Activated T-helper 1 cell treated with anti-CD3 and anti-CD28 coated beads, Interleukin-12 subunit alpha, Interleukin-12 subunit beta, Interleukin-2, Interleukin-4 antibody, amounts not matched to agents 30 ng/mL and 10 ng/mL and 1 ng/mL, durations not matched to agents 14 hours and 24 hours and 36 hours (primary cell): ENCODE measurements at places on chromosomes 3 and 15. TPM values are rescaled to one million over a fixed set of nuclear protein-coding genes. Genes with fewer than 3 reads are reported as not detected.

The SAMMSON gene
- not detected in 2 replicates for total RNA-seq

The TPM1 gene
- total RNA-seq: 9.3 and 9.7 TPM in 2 replicates

The MCTP2 gene
- 93.2 and 96.0 TPM in 2 replicates for total RNA-seq

The SLC28A1 gene
- not detected in 2 replicates for total RNA-seq

DNA sequence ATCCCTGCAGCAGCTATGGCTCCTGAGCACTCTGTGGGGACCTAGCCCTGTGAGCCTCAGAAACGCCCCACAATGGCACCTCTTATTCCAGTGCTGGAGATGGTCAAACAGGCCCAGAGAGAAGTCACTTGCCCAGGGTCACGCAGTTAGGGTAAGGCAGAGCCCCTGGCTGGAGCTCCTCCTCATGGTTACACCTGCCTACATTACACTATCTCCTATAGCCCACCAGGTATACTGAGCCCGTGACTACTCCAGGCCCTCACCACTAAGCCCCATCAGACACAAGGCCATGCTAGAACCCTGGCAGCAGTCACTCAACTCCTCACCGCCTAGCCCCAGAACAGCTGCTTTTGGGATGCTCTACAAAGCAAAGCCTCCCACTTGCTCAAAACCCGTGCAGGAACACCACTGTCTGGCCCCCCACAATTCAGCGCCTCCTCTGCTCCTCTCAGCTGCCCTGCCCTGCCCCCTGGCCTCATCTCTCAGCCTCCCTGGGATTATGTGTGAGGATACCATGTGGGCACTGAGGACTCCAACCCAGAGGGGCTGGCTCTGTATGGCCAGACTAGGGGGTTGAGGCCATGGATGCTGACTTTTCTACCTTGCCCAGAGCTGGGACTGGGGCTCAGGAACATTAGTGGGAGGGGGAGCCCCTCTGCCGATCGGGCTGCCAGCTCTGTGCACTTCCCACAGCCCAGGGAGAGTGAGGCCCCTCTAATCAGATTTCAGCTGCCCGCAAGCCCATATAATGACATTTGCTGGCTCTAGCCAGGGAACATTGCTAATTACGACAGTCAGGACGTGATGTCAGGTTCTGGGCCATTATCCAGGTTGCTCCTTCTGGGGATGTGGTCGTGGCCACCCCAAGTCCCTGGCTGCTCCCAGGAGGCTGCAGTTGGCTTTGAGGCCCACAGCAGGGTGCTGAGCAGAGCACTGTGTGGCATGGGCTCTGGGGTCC is 4.0 kb downstream of the NT5DC2 start:
- peaks cover 6% of the 10 kb centered on the region for H3K36me3 ChIP-seq
- H3K27me3 ChIP-seq: no peaks in the 10 kb centered on the region

DNA sequence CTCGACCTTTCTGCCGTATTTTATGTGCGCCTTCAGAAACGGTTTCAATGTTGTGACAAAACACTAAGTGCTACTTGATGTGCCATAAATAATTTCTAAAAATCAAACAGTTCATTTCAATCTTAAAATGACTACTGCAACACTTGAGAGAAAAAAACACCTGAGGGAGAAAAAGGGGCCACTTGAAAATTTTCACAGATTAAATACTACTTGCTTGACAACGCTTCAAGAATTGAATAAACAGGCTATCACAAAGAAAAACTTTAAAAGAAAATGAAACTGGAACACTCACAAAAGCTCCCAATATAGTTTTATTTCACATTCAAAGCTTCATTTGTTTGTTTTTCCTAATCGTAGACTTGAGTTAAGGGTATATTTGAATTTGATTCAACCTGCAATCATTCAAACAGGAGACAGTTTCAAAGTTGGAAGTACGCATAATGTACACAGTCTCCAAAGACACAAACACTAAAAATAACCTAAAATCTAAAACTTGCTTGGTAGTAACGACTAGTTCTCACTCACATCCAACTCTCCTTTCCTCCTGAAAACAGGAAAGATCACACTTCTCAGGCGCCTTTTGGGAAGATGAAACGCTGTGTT is 380.7 kb downstream of the ERC2 start:
- no peak overlapping the region for H3K27ac ChIP-seq
- H3K27me3 ChIP-seq: no peaks in the 10 kb centered on the region
- DNase-seq: no peak
- no peaks in the 10 kb centered on the region for H3K4me1 ChIP-seq
- H3K36me3 ChIP-seq: no peaks in the 10 kb centered on the region

- no peaks in the 10 kb centered on the region for H3K36me3 ChIP-seq
- no peaks in the 10 kb centered on the region for H3K4me1 ChIP-seq
These were observed 91.5 kb downstream of the ADAMTS17 start for GRCh38 chr15:100250176-100250800.

GRCh38 chr3:194139071-194139813 is 3.3 kb downstream of the HES1 start:
- no peak for DNase-seq
- H3K27ac ChIP-seq: no peak overlapping the region
- H3K4me1 ChIP-seq: peaks cover 59% of the 10 kb centered on the region
- peak overlapping the region; percentile 45 for H3K4me3 ChIP-seq

DNA sequence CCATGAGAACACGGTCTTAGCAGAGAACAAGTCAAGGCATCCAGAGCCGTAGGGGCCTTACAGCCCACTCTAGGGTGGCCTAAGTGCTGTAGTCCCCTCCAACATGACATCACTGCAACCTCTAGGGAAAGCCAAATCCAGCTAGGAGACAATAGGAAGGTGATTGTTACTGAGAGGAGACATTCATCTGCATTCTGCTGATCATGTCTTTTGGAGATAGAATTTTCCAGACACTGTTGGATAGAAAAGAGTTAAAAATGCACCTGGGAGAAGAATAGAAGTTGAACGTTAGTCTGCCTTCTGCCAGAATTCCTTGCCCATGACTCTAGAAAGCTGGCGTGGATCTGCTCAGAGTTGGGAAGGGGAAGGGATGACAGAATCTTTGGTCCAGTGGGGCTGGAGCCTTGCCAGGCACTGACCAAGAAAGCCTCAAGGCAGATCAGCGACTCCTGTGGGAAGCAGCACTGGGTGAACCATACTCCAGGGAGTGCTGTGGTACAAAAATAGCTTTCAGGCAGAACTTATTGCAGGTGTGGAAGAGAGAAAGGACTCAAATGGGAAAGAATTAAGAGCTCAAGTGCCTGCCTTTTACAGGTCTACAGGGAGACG is 44.8 kb upstream of the RAF1 start:
- no peak for DNase-seq
- no peaks in the 10 kb centered on the region for H3K36me3 ChIP-seq
- peaks cover 11% of the 10 kb centered on the region for H3K27me3 ChIP-seq
- no peak overlapping the region for H3K27ac ChIP-seq
- H3K4me1 ChIP-seq: no peaks in the 10 kb centered on the region
- H3K4me3 ChIP-seq: no peak overlapping the region

DNA sequence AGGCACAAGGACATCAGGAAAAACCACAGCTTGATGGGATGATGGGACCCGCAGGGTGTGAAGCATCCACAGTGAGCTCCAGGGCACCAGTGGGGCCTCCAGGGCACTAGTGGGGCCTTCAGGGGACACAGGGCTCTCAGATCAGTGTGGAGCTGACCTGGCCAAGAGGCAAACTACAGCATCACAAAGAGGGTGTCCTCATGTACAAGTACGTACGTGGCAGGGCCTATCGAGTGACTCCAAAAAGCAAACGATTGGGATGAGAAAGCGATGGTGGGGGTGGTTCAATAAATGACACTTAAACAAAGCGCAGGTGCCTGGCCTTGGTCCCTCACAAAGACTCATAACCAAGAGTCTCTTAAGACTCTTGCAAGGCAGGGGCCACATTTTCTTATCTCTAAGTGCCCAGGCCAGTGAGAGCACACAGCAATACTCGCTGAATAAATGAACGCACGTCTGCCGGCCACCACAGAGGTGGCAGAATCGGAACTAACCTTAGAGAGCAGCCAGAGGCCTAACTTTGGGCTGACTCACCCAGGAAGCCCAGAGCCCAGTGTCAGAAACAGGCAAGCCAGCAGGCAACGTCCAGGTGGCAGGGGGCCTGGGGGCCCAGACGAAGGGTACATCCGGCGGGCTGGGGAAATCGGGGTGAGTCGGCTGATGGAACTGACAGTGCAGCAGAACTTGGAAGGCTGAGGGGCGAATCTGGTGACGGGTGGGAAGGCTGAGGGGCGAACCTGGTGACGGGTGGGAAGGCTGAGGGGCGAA is 8.7 kb downstream of the PCSK6 start:
- no peak for DNase-seq
- H3K4me1 ChIP-seq: no peaks in the 10 kb centered on the region
- peaks cover 8% of the 10 kb centered on the region for H3K27me3 ChIP-seq
- H3K4me3 ChIP-seq: no peak overlapping the region

GRCh38 chr3:721086-721485 is 371.7 kb upstream of the CNTN6 start:
- H3K4me3 ChIP-seq: no peak overlapping the region
- no peaks in the 10 kb centered on the region for H3K4me1 ChIP-seq
- H3K36me3 ChIP-seq: no peaks in the 10 kb centered on the region
- no peak overlapping the region for H3K27ac ChIP-seq
- no peak for DNase-seq
